Cortex of kidney (tissue), 1 donor: ENCODE measurements at places on chromosomes 13 and 19.

DNA sequence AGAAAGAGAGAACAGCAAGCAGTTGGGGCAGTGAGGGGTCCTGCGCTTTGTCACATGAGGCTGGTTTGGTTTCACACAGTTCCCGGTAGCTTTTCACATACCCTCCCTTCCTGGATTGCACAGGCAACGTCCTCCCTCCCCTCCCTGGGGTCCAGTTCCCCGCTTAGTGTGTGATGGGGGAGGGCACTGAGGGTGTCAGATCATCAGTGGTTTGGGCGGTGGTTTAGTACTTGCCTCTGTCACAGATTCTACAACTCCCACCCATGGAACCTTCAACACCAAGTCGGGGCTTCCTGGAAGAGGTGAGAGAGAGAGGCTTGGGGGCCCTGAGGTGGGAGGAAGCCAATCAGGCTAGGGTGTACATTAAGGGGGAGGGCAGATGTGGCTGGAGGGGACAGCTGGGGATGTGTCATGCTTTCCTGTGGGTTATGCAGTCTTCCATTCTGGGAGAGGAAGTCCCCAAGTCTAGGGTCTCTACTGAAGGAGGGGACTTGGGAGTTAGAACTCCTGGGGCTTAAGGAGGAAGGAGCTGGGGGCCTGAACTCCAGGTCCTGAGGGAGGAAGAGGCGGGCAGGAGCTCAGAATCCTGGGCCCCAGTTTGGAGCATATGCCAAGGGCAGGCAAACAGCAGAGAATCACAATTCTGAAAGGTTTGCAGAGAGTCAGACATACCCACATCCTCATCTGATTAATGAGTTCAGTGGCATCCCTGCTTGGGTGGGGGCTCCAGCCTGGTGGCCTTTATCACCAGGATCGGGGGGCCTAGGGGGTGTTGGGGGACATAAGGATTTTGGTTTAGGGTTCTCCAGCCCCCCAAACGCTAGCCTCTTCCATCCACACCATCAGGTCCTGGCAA, at the start of gene NKG7:
TSS of gene NKG7 (minus strand) at position 6 of the 856 bp plus-strand sequence. CDS start 119 bp downstream, outside the sequence.
- DNase-seq, result no peak

GRCh38 chr13:41654796-41655195, 197.4 kb downstream of the RGCC start:
- DNase-seq, result no peak

- no peak for DNase-seq
Observed at GRCh38 chr13:109626386-109627171, 159.8 kb downstream of the IRS2 start.

GRCh38 chr13:73065036-73065435, 6.2 kb downstream of the KLF5 start:
- DNase-seq, result no peak

- DNase-seq, result no peak
Observed at GRCh38 chr19:42018503-42019193, 24.6 kb upstream of the ATP1A3 start.

GRCh38 chr13:74210693-74211393, 76.6 kb upstream of the KLF12 start:
- DNase-seq, result no peak

GRCh38 chr13:43240278-43240677, 216.9 kb downstream of the DNAJC15 start:
- no peak for DNase-seq

GRCh38 chr19:50189331-50189730, 14.1 kb upstream of the MYH14 start:
- DNase-seq, result no peak

- no peak for DNase-seq
Observed at GRCh38 chr19:48113190-48113917, 2.7 kb upstream of the PLA2G4C start.

- DNase-seq, result no peak
Observed at GRCh38 chr13:110293037-110293436, 13.9 kb downstream of the COL4A1 start.

DNA sequence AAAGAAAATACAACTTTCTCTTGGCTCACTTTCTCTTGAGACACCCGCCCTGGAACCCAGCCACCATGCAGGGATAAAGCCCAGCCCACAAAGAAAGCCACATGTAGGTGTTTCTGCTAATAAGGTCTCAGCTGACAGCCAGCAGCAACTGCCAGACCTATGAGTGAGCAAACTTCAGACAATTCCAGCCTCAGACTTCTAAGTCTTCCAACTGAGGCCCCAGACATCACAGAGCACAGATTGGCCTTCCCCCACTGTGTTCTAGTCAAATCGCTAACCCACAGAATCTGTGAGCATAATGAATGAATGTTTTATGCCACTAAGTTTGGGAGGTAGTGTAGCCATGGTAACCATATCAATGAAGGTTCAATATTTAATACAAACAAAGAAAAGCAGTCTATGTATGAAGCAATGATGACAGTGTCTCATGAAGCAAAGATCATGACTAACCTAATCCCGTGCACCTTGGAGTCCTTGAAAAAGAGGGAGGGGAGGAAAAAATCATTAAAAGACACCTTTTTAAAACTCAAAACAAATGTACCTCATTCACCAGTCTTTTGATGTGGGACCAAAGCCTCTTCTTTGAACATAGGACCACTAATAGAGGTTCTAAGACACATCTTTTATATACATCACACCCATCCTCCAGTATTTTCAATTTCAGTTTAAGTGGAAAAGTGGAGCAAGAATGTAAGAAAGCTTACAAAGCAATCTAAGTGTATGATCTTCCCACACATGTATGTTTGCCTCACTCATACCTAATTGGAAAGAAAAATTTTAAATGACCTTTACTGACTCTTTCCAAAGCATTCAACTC, 6.2 kb downstream of the MRPS31 start:
- DNase-seq, result no peak

- no peak for DNase-seq
Observed at GRCh38 chr13:29101409-29101808, 281.3 kb downstream of the MTUS2 start.

- DNase-seq, result no peak
Observed at GRCh38 chr13:69857183-69857821, 250.3 kb upstream of the ATXN8OS start.

DNA sequence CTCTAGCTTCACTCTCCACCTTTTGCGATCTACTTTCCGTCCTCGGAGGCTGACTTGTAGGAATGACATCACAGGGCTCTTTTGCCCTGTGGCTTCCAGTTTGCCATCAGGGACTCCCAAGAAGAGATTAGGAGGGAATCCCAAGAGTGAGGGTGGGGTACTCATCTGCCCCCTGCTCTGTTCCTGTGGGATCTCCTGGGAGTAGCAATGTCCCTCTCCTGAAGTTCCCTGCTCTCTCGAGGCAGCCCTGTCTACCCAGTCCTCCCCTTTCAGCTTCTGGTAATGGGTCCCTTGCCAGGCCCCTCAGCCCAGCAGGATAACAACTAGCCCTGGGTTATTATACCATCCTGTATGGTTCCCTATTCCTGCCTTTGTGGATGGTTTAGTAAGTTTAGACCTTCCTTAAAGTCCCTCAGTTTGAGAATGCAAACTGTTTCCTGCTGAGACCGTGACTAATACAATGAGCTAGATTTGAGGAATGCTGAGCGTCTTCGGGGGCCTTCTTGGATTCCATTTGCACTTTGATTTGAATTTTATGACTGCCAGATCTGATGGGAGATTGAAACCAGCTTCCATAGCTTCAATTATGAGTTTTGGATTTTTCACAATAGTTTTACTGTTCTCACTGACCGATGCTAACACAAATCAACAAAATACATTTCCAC, 73.7 kb upstream of the IPO5 start:
- no peak for DNase-seq

GRCh38 chr13:81760316-81760715, 1419.4 kb upstream of the SPRY2 start:
- DNase-seq, result no peak

- no peak for DNase-seq
Observed at GRCh38 chr19:46713781-46714443, 3.0 kb downstream of the PRKD2 start.

DNA sequence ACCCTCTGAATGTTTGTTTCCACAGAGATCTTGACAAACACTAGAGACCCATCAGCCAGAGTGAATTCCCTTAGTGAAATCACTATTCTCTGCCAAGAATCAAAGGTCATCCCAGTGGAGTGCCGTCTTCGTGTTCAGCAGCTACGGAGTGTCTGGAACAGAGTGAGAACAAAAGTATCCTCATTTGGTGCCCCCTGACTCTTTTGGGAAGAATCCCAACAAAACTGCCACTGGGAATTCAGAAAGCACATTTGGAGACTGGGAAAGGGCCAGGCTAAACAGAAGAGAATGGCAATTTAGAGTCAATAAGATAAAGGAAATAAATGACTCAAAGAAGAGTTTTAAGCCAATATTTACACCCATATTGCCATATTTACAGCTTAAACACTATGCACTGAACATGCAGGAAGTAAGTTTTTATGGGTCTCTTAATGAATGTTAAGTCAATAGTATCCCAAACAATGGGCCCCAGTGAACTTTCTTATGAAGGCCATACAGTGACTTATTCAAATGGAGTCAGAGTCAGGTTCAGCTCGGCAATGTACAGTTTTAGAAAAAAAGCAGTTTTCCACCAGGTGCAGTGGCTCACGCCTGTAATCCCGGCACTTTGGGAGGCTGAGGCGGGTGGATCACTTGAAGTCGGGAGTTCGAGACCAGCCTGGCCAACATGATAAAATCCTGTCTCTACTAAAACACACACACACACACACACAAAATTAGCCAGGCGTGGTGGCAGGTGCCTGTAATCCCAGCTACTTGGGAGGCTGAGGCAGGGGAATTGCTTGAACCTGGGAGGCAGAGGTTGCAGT, 392.6 kb downstream of the KLF5 start:
- DNase-seq, result no peak

GRCh38 chr13:29805994-29806979, 44.1 kb downstream of the UBL3 start:
- no peak for DNase-seq

DNA sequence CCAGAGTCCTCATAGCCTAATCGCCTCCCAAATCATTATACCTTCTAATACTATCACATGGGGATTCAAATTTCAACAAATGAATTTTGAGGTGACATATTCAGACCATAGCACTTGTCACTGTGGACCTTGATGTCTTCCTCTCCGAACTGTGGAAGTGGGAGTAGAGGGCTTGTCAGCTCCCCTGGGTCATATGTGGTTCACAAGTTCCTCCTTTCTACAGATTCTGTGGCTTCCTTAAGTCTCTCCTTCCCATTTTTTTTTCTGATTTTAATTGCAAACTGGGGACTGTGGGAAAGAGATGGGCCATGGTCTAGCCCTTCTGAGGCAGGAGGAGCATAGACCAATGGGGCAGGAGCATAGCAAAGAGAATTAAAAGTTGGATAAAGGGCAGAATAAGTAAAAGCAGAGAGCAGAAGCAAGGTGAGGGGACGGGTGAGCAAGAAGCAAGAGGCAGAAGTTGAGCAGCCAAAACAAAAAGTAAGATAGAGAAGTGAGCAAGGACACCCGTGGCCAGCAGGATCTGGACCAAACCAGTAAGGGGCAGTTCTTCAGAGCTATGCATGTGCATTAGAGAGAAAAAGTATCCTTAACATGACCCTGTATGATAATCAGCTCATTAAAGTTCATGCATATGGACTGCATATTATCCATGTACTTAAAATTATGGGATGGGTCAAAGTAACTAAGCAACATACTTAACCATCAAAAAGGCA, 2.6 kb upstream of the SIGLEC7 start:
- DNase-seq, result no peak

DNA sequence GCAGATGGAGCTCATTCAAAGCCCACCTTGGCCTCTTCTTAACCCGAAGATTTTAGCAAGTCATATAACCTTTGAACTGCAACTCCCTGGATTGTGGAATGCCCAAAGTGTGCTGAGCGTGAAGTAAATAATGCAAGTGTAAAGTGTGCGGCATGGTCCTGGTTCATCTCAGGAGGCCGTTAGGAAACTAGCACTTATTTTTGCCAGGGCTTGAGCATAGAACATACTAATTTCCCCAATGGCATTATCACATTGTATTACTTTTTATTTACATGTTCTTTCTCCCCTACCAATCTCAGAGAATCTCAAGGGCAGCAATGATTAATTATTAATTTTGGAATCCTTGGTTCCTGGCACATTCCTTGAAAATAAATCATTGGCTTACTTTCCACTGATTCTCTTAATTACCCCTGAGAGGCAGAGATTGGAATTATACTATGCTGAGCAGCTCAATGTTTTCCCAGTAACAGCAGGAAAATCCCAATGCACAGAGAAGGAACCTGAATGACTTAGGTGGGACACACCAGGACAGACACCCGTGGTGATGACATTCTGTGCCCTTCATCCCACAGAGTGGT, 128.8 kb upstream of the GJB6 start:
- DNase-seq, result no peak

DNA sequence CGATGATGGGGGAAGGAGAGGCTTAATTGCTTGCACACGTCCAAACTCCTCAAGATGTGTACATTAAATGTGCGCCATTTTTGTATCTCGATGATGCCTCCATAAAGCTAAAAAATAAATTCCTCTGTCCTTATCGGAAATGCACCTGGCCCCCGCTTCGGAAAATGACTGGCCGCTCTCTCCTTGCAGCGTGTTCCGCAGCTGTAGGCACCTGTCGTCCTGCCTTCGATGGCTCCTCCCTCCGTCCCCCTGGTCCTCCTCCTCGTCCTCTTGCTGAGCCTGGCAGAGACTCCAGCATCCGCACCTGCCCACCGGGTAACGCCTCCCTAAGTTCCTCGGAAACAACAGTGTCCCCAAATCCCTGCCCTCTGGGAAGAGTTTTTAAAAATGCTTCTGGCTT, 1.1 kb downstream of the GALP start:
- no peak for DNase-seq

DNA sequence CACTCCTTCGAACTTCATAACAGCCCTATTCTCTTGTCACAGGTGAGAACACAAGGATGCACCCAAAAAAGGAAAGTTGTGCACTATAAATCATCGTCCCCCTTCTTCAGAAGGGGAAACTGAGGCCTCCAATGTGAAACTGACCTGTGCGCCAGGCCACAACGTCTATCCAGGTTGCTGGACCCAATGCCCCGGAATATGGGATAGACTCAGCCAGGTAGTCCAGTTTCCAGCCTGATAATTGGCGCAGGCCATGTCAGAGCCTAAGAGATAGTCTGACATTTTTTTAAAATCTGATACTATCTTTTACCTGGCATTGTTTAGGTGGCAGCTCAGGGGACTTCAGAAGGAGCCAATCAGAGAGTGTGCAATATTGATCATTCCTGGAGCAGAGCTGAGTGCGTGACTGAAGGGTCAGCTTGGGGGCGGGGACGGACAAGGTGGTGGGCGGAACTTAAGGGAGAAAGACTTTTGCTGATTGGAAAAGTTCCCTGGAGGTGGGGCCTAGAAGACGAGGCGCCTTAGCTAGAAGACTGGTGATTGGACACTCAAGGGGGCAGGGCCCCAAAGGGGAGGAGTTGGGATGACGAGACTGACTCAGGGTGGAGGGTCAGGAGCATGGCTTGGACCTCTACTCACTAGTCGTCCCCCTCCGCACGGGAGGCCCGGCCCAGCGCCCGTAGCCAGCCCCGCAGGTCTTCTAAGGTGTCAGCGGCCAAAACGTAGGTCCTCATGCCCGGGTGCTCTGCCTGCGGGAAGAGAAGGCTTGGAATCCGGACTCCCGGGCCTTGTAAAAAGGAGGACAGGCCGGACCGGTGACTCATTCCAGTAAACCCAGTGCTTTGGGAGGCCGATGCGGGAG, 8.5 kb downstream of the PLEKHA4 start:
- no peak for DNase-seq

- DNase-seq, result no peak
Observed at GRCh38 chr19:4100647-4101495, 23.1 kb downstream of the MAP2K2 start.
